ENCODE measurements at places on chromosomes 12 and 14. TPM values are rescaled to one million over a fixed set of nuclear protein-coding genes. Genes with fewer than 3 reads are reported as not detected.

TC2N gene
- total RNA-seq: 168 TPM

OR6C2 gene
- total RNA-seq: not detected

- no peak for DNase-seq
Observed at GRCh38 chr12:94220804-94221203, 72.4 kb downstream of the PLXNC1 start.

- DNase-seq: no peak
Observed at GRCh38 chr12:5016526-5016925, 27.2 kb upstream of the KCNA5 start.

AVPR1A gene
- 2.0 TPM for total RNA-seq

- DNase-seq: no peak
Observed at GRCh38 chr12:10285919-10286318, 21.8 kb upstream of the KLRD1 start.

FOXG1 gene
- not detected for total RNA-seq

FOXN4 gene
- not detected for total RNA-seq

CBLN3 gene
- total RNA-seq: 4.9 TPM

DNA sequence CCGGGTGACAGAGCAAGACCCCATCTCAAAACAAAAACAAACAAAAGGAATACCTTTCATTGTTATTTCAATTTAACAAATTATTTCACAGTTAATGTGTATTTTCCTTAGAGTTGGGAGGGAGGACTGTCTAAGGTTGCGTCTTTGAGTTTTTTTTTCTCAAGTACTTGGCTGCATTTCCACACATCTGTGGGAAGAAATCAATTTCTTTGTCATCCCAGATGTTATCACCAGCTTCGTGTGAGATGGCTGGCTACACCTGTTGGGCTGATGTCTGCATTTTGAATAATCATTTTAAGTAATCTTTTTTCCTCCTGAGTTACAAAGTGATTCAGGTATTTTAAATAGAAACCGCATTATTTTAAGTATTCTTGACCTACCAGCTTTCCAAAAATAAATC is 59.4 kb downstream of the EML1 start:
- DNase-seq: no peak

- DNase-seq: no peak
Observed at GRCh38 chr14:98161356-98161755, 1110.6 kb downstream of the BCL11B start.

GRCh38 chr12:78431931-78432330 is 432.6 kb upstream of the SYT1 start:
- no peak for DNase-seq

DNA sequence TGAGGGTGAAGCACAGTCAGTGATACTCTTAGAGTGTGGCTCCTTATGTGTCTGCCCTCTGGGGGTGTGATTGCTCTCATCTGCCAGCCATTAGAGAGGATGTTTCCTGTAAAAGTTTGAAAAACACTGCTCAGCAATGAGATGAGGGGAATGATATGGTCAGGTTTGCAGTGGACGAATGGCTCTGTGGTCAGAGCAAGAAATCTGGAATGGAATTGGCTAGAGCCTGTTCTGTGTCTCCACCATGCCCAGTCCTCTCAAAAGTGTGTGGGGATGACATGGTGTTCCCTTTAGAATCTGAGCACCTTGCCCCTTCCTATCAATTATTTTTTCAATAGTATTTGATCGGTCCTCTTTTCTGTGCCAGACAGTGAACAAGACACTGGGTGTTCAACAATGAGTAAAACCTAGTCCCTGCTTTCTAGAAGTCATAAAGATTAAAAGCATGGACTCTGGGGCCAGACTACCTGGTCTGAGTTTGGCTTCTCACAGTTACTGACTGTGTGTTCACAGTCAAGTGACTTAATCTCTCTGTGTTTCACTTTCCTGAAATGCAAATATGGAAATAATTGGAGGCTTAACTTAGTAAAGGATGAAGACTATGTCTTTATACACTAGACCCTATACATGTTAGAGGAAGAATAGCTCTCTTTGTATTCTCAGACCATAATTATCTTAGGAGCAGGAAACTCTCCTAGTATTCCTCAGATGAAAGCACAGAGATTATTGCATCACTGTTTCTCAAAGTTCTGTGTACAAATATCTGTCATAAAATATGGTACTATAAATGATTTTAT is 1.6 kb downstream of the ACSS3 start:
- no peak for DNase-seq

DNA sequence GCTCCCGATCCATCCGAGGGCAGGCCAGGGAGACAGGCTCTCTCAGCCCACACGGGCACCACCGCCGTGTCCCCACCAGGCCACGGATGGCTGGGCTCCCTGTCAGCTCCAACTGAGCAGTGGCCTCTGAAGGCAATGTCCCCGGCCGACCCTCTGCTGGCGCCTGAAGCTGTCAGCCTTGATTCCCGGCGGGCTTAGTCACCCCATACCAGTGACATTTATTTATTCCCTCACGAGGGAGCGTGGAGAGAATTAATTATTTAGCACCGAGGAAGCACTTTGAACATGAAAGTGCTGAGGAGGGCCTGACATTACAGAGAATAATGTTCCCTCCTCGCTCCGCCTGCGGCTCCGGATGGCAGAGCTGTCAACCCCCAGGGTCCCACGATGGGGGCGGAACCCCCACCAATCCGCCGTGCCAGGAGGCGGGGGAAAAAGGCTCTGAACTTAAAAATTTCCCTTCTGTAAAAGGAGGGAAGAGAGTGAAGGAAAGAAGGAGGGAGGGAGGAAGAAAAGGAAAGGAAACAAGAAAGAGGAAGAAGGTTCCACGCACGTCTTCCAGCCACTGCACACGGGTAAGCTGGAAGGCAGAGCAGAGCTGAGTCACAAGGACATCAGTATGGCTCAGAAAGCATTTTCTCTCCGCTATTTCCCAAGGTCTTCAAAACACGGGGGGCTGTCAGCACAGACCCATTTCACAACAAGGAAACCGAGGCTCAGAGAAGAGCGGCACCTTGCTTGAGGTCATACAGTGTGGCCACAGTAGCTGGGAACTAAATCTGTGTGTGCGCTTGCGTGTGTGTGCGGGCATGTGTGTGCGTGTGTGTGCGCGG is 108.7 kb upstream of the NCOR2 start:
- DNase-seq: peak; percentile 28

GRCh38 chr14:81085596-81085995 is 130.2 kb downstream of the TSHR start:
- no peak for DNase-seq

GRCh38 chr14:70622111-70622712 is 19.5 kb upstream of the TTC9 start:
- peak; percentile 70 for DNase-seq

- no peak for DNase-seq
Observed at GRCh38 chr12:3973269-3973884, 100.2 kb upstream of the PARP11 start.

PRB2 gene
- not detected for total RNA-seq

DNA sequence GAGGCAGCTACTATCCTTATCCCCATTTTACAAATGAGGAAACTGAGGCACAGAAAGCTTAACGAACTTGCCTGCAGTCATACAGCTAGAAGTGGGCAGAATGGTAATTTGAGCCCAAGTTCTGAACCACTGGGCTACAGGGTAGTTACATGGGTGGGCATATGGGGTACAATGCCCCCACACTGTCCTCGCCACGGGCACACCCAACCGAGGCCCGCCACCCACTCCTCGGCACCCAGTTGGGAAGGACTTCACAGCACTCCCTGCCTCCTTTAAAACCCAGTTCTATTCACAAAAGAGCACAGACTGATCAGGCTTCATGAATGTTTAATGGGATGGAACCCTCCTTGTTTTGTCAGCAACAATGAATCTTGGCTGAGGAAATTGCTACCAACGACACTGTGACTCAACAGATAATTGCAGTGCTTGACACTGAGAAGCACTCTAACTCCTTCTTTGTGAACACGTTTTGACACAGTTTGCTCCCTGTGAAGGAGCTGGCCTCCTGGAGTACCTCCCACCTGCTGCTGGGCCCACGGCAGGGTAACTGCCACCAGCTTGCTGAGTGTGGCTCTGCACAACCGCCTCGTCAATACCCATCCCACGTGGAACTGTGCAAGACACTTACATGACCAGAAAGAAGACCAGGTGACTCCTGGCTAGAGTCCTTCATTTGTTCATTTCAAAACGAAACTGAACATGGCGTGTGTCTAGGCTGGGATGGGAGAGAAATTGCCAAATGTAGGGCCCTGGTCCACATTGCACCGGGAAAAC is 63.5 kb downstream of the CLMN start:
- no peak for DNase-seq

DNA sequence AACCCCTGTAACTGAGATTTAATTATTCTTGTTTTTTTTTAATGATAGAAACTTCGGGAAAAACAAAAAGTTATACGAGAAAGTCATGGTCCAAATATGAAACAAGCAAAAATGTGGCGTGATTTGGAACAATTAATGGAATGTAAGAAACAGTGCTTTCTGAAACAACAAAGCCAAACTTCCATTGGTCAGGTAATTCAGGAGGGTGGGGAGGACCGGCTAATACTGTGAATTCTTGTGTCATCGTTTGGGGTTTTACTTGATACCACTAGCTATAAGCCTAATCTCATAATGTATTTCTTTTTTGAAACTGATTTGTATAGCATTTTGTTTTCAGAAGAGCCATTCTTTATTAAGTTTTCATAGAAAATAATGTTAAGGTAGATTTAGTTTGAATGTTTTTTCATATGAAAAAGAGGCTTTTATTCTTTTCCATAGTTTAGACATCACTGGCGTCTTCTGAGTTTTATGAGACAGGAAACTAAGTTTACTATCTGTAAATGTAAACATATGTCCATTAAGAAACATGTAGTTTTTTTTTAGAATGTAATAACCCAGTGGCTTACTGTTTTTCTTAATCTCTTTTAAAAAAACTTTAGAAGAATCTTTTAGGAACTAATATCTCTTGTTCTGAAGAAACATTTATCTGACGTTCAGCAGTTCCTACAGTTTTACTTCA is 62.9 kb upstream of the ATP2A2 start:
- DNase-seq: no peak

DNA sequence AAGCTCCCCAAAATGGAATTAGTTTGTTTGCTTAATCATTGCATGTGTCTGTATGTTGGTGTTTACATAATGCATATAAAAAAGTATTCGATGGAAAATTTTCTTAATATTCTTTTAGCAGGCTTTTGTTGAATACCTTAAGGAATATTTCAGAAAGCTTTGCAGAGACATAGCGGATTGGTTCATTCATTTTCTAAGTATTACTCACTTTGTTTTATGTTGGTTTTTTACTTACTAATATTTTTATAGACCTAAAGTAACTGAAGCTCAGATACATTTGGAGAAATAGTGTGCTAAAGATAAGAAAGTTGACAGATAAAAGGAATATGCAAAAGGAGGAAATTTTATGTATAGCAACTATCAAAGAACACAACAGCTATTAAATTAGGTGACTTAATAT is 191.0 kb downstream of the ERC1 start:
- no peak for DNase-seq

DNA sequence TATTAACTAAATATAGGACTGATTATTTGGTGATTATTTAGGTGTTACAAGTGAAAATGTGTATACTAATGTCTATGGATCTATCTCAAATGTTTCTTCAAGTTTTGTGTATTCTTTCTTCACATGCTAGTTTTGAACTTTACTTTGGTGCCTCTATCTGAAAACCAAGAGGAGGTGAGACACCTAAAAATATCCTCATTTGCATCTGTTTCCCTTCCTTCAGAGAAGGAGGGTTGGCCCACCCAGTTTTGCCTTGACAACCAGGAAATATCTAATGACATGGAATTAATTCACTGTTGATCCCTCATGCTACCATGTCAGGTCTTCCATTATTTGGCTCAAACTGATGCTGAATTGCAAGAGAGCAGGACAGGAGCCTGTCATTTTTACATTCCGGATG is 500.4 kb downstream of the NELL2 start:
- no peak for DNase-seq

DNA sequence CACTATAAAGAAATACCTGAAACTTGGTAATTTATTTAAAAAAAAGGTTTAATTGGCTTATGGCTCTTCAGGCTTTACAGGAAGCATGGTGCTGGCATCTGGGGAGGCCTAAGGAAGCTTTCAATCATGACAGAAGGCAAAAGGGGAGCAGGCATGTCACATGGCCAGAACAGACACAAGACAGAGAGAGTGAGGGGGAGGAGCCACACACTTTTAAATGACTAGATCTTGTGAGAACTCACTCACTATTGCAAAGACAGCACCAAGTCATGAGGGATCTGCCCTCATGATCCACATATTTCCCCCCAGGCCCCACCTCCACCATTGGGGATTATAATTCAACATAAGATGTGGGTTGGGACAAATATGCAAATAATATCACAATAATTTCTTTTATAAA is 355.6 kb downstream of the DAD1 start:
- no peak for DNase-seq

DNA sequence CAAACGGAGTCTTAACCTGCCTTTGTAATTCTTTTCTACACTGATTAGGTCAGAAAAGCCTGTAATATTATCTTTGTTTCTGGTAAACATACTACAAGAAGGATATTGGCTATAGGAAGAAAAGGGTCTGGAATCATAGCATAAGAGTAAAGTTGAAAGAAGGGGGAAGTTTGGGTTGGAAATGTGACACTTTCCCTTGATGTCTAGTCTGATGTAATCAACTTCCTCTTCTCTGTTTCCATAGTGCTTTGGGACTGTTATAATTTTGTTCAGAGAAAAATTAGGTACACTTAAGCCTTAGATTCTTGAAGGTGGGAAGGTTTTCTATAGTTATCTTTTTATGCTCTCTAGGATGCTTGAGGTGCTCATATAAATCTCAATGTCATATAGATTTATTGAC is 322.2 kb downstream of the AEBP2 start:
- no peak for DNase-seq

GRCh38 chr14:104199266-104199895 is 61.0 kb downstream of the KIF26A start:
- DNase-seq: peak; percentile 33

DNA sequence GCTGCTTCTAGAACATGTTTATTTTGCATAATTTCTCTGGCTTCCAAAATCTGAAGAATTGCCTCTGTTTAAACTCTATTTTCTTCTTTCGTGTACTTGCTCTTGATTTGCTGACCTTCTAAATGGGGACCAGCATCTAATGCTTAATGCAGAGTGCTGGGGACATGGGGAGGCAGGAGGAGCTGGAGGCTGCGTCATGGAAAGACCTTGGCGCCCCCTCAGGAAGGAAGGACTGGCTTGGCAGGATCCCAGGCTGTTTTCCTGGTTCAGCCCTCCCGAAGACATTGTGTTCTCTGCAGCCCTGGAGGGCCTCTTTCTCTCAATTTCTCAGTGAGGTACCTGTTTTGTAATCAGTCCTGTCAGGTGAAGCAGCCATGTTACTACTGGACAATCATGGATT is 5.5 kb downstream of the PRKCH start:
- peak; percentile 77 for DNase-seq

- DNase-seq: no peak
Observed at GRCh38 chr12:90245391-90245790, 536.8 kb upstream of the ATP2B1 start.

DNA sequence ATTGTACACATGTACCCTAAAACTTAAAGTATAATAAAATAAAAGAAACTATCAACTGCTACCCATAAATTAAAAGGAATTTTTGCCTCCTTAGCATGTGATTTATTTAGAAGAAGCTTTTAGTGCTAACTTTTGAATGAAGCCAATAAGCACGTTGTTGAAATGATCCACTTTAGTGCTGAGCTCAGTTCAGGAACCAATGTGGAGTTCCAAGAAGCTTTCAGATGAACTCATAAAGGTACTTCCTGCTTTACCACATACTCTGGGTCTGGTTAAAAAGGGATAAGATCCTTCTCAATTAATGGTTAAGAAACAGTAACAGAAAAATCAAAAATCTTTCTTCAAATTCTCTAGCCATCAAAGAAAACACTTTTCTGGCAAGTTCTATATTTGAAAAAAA is 39.4 kb downstream of the TMTC1 start:
- no peak for DNase-seq

GPRC5D gene
- not detected for total RNA-seq

PNMA1 gene
- total RNA-seq: 6.9 TPM

- DNase-seq: no peak
Observed at GRCh38 chr14:81523016-81523415, 10.6 kb downstream of the SEL1L start.
